ENCODE measurements at places on chromosomes 4 and X. TPM values are rescaled to one million over a fixed set of nuclear protein-coding genes. Genes with fewer than 3 reads are reported as not detected.

DNA sequence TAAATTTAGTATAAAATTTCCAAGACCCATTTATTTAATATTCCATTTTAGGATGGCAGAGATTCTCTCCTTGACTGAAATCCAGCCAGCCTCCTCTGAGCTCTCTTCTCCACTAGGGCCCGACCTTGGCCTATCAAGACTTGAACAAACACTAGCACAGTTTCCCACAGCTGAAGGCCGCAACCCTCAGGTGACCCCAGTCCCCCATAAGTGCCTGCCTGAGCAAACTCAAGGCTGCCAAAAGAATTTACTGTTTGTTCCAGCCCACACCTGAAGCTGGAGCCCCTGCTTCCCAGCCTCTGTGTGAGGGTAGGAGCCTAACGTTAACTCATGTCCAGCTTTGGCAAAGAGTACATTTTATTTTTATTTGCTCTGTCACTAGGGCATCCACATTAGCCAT is 629.0 kb upstream of the ZFP42 start:
- DNase-seq: no peak

MAGEA2B gene
- total RNA-seq: not detected

GRCh38 chr4:42460043-42460442 is 62.8 kb downstream of the SHISA3 start:
- no peak for DNase-seq

- DNase-seq: no peak
Measured at GRCh38 chr4:1753294-1753696, 32.0 kb downstream of the TACC3 start.

GYPB gene
- 31.0 TPM for total RNA-seq

SULT1E1 gene
- total RNA-seq: 53.0 TPM

GRCh38 chr4:145487631-145488030 is 6.0 kb downstream of the SMAD1 start:
- no peak for DNase-seq

GRCh38 chr4:112978691-112979472 is 70.6 kb upstream of the ANK2 start:
- no peak for DNase-seq

- no peak for DNase-seq
Measured at GRCh38 chr4:4787421-4787820, 72.0 kb upstream of the MSX1 start.

TMSB15C gene
- total RNA-seq: 7.6 TPM

GRCh38 chr4:20839957-20840356 is 139.7 kb downstream of the PACRGL start:
- DNase-seq: peak; percentile 39

DNA sequence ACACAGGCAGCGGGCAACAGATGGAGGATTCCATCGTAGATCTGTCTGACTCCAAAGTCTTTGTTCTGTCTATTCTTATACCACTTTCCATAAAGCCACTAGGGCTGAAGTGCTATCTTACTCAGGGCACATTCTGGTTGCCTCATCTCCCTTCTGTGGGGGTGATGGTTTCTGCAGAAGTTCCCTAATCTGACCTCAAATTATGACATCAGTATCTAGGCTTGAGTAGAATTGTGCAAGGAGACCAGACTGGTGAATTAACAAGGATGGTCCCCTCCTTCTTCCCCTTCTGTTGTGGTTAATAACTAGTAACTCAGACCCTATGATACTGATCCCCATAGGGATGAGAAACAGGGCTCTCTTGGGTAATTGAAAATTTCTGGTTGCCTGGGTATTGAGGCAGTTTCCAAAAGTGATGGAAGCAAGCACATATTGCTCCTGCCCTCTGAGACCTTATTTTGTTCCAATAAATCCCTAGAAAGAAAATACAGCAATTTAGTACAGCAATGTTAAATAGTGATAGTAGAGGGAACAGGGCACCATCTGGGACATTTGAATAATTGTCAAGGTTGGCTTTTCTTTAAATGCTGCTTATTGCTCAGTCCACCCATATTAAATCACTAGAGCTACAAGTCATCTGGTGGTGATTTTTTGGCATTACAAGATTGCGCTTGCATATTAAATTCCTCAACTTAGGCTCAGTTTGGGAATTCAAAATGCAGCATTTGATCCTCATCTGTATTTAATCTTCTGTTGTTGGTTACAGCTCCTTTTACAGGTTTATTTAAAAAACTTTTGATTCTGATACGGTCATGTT is 57.3 kb upstream of the AP1S2 start:
- DNase-seq: no peak

XG gene
- total RNA-seq: 7.5 TPM

DNA sequence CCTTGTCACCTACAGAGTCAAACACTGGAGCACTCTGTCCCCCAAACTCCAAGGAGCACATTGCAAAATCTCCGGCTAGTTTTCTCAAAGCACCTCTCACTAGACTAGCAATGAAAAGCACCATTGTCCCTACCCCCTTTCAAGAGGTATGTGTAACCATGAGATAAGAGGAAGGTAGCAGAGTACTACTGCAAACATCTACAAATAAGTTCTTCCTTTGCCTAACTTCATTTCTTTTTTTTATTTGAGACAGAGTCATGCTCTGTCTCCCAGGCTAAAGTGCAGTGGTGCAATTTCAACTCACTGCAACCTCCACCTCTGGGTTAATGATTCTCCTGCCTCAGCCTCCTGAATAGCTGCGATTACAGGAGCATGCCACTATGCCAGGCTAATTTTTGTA is 17.7 kb downstream of the PPP4R3C start:
- no peak for DNase-seq

GRCh38 chrX:11611965-11612364 is 53.8 kb downstream of the ARHGAP6 start:
- no peak for DNase-seq

FRMD7 gene
- total RNA-seq: 0.10 TPM

DNA sequence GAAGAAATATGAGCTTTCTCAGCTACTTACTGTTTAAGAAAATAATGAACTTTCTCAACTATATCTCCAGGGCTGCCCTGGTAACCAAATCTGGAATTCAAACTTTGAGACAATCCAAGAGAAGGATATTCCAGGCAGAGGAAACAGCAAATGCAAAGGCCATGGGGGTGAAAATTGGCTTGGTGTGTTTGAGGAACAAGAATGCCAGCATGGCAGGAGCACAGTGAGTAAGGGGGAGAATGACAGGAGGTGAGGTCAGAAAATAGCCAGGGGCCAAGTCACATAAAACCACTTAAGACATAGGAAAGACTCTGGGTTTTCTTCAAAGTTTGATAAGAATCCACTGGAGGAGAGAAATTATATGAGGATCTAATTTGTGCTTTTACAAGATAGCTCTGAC is 27.2 kb upstream of the BTC start:
- no peak for DNase-seq

- peak; percentile 93 for DNase-seq
Measured at GRCh38 chr4:158169931-158170690, 2.7 kb downstream of the GASK1B start.

CXCL11 gene
- total RNA-seq: 0.49 TPM

GRCh38 chrX:130896802-130897501 is 6.1 kb downstream of the ENOX2 start:
- DNase-seq: peak; percentile 15

DNA sequence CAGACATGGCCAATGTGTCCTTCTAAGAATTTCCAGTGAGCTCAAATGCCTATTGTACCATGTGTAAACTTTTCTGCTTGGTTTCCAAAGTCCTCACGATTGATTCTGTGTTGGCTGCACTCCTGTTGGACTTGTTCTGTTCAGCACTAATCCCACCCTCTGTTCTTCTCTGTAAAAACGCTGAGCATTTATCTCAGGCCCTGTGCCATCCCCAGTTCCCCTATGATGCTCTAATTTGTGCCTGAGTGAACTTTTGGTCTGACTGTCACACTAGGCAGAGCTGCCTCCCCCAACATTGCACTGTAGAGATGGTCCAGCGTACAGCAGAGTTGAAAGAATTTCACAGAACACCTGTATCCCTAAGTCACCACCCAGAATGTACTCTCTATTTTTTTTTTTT is 76.1 kb upstream of the STS start:
- DNase-seq: no peak

- no peak for DNase-seq
Measured at GRCh38 chr4:141158219-141158618, 24.9 kb upstream of the RNF150 start.

DNA sequence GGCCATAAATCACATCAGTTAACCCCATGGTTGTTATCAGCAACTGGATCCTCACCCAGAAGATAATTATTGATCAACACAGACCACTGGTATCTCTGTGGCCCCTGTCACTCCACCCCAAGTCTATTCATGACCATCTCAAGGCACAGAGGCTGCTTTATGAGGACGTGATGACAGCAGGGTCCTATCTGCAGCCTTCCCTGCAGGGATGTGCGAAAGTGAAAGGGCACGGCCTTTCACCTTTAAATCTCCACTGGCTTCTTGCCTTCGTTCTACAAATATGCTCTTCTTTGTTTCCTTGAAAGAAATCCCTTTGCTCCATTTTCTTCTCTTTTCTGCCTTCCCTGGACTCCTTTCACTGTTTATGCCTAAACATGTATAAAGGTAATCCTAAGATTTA is 170.6 kb upstream of the EDNRA start:
- no peak for DNase-seq

- DNase-seq: no peak
Measured at GRCh38 chr4:78661921-78662521, 110.5 kb downstream of the ANXA3 start.

- no peak for DNase-seq
Measured at GRCh38 chr4:84887824-84888223, 78.7 kb downstream of the WDFY3 start.

XPNPEP2 gene
- total RNA-seq: 4.1 TPM

GRCh38 chr4:176443117-176443516 is 123.4 kb downstream of the SPCS3 start:
- no peak for DNase-seq

DNA sequence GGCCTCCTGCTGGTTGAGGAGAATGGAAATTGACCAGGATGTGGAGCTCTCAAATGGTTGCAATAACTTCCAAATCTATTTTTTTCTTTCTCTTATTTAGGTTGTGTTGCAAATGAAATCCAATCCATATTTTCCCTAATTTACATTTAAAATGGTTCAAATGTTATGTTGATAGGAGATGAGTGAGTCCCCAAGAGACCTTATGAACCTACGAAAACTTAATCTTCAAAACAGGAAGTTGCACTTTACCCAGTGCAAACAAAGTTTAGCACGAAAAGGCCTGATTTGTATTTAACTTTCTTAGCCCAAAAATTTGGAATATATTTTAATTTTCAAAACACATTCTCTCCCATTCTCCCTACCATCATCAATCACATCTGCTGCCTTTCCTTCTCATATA is 59.3 kb upstream of the NDP start:
- no peak for DNase-seq

HOPX gene
- 195 TPM for total RNA-seq

DNA sequence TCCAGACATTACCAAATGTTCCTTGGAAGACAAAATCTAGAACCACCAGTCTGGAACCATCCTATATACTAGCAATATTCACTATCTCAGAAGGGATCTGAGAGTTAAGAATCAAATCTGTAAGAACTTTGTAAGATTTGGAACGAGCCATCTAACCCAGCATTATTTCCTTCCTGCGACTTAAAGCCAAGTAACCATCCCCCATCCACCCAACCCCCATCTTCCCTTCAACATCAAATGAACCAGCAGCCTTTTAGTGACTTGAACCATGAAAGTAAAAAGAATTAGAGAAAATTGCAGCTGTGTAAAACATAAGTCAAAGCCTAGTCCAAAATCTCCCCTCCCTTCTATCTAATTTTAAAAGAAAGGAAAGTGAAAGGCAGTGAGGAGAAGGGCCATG is 15.6 kb downstream of the RBM47 start:
- DNase-seq: no peak

DNA sequence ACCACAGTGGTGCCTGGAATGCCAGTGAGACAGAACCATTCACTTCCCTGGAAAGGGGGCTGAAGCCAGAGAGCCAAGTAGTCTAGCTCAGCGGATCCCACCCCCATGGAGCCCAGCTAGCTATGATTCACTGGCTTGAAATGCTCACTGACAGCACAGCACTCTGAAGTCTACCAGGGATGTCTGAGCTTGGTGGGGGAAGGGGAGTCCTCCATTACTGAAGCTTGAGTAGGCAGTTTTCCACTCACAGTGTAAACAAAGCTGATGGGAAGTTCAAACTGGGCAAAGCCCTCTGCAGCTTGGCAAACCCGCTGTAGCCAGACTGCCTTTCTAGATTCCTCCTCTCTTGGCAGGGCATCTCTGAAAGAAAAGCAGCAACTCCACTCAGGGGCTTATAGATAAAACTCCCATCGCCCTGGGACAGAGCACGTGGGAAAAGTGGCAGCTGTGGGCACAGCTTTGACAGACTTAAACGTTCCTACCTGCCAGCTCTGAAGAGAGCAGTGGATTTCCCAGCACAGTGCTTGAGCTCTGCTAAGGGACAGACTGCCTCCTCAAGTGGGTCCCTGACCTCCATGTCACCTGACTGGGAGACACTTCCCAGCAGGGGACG is 32.0 kb downstream of the NAP1L2 start:
- no peak for DNase-seq

MAP7D2 gene
- total RNA-seq: 0.69 TPM

NSD2 gene
- total RNA-seq: 41.8 TPM

- no peak for DNase-seq
Measured at GRCh38 chr4:114116861-114117260, 137.4 kb upstream of the ARSJ start.

DNA sequence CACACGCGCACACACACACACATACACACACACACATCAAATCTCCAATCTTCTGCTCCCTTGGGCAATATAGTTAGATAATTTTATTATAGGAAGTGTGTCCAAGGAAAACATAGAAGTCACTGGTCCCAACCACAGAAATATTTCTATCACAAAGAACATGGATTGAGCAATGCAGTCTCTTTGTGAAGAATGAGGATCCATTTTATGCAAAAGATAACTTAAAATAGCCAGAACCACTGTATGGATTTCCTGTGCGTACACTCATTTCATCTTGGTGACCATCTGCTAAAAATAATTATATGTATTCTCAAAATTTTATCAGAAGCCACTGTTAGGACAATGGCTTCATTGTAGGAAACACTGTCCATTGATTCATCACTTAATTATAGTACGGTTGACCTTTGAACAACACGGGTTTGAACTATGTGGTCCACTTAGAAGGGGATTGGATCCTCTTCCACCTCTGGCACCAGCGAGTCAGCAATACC is 169.6 kb upstream of the MXRA5 start:
- no peak for DNase-seq

- DNase-seq: no peak
Measured at GRCh38 chrX:113009029-113009428, 168.4 kb upstream of the AMOT start.

DNA sequence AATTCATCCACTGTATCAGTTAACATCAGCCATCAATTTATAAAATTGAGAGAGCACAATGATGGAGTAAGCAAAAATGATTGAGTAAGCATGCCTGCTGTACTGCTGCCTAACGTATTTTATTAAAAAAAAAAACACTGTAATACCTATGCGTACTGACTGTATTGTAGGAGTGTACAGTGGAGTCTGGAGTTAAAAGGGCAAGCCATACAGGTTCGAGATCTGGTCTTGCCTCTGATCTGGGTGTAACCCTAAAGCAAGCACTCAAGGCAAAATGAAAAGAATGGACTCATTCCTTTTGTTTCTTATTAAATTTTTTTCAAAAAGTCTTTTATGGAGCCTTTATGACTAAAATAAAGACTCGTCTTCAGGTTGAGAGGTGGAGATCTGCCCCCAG is 894.2 kb upstream of the INTU start:
- DNase-seq: no peak

GRCh38 chrX:45806410-45807121 is 605.9 kb upstream of the DIPK2B start:
- no peak for DNase-seq

GRCh38 chrX:16223385-16223784 is 56.1 kb downstream of the MAGEB17 start:
- DNase-seq: no peak
